ENCODE measurements at places on chromosomes 16 and 17.

- DNase-seq: no peak
Measured at GRCh38 chr16:63188086-63188771, 1152.0 kb upstream of the CDH8 start.

DNA sequence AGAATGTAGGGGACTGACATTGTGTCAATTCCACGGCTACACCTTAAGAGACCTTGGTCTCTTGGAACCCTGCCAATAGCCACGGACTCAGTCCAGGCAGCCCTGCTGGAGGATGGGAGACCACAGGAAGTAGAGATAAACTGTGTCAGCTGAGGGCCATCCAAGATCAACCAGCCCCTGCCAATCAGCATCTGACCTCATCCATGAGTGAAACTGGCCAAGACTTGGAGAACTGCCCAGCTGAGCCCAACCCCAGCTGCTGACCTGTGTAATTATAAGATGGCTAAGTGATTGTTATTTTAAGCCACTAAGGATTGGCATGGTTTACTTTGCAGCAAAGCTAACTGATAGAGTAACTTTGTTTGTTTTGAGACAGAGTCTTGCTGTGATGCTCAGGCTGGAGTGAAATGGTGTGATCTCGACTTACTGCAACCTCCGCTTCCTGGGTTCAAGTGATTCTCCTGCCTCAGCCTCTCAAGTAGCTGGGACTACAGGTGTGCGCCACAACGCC, 13.3 kb upstream of the YWHAE start:
- no peak for DNase-seq

DNA sequence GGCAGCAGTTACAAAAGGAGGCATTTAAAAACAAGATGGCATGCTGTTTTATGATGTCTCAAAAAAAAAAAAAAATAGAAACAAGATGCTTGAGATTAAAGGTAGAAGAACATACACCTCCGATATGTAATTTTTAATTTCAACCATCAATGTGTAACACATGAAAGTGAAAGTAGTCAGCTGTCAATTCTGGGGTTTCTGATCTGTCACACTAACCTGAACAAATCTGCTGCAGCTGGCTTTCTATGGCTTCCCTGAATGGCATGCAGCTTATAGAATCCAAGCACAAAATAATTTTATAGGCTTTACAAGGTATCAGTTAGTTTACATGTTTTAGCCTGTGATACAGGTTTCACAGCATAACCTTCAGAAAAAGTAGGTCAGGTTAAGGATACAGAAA, 13.5 kb downstream of the GLYR1 start:
- no peak for DNase-seq

DNA sequence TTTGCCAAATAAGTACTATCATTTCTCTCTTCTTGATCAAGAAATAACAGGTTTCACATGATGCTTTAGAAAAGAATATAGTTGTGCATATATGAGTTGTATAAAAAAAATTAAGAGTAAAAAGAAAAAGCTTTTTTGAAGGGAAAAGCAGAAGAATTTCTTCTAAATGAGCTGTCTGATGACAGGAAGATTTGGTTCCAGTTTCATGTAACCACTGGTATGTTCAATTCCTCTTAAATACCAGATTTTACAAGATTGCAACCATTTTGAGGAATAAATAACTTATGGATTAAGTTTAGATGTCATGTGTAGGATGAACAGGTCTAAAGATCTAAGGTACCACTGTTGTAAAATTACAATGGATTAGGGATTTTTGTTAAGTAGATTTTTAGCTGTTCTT, 45.0 kb downstream of the VMP1 start:
- DNase-seq: no peak
